Stimulated activated CD8-positive, alpha-beta memory T cell treated with anti-CD3 and anti-CD28 coated beads, Interleukin-2, amount 100 ng/mL, for 1 hour (primary cell): ENCODE measurements at places on chromosomes 7 and 10.

DNA sequence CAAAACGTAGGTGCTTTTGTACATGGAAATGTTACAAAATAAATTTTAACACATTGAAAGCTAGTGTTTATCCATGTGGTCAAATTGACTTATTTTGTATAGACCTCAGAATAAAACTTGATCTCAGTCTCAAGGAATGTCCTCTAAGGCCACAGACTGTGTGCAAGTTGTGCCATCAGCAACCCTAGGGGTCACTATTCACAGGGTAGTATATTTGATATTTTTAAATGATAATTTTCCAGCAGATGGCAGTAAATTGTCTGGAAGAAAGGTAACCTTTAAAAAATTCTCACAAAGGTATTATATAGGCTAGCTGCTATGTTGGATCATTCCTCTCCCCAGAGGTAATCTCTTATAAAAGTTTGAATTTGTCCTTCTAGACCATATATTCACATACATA lies 12.9 kb upstream of the SNX10 start:
- DNase-seq = no peak

GRCh38 chr10:80132299-80133139 lies at the start of gene PLAC9:
Gene PLAC9, plus strand, starts transcription at chr10:80132730. Its CDS starts 33 bp downstream, at chr10:80132763.
- DNase-seq = no peak

- no peak for DNase-seq
Observed at GRCh38 chr7:80624763-80625162, 13.7 kb upstream of the CD36 start.

- no peak for DNase-seq
Observed at GRCh38 chr10:60024506-60024905, 118.2 kb upstream of the CCDC6 start.

DNA sequence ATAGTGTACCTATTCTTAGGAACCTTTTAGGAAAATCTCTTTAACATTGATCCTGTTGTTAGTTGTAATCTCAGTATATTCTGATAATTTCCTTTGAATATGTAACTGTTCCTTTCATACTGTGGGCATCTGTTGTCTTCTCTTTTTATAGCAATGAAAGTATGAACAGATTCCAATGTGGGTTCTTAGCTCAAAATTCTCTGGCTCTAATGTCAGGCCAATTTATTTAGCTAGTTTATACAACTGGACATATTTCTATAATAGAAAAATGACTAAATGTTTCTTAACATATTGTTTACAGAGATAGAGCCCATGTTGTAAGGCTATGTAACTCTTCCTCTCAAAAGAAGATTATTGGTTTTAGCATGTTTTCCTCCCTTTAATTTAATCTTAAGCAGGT lies 363.2 kb downstream of the AUTS2 start:
- no peak for DNase-seq

DNA sequence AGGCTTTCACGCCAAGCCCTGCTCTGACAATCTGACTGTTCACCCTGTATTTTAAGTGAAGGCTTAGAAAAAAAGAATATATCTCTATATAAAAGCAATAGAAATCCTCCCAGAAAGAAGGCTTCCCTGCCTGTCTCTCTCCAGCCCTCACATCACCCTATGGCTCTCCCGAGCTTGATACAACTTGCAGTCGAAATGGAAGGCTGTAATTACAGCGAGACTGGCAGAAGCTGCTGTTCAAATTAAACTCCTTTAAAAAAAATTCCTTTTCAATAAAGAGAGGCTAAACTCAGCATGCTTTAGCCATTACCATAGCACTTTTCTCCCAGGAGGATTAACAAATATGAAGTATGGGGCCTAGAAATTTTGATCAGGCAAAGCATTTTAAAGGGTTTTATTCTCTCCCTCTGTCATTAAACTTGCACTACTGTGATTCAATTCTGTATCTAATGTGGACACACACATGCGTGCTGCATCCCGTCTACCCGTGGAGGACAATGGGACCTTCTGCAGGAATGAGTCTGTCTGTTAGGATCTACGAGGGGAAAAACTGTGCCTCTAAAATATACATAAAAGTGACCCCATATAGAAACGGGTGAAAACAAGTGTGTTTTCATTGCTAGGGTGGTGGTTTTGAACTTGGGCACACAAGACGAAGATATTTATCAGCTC lies 223.8 kb downstream of the USP6NL start:
- DNase-seq = no peak

DNA sequence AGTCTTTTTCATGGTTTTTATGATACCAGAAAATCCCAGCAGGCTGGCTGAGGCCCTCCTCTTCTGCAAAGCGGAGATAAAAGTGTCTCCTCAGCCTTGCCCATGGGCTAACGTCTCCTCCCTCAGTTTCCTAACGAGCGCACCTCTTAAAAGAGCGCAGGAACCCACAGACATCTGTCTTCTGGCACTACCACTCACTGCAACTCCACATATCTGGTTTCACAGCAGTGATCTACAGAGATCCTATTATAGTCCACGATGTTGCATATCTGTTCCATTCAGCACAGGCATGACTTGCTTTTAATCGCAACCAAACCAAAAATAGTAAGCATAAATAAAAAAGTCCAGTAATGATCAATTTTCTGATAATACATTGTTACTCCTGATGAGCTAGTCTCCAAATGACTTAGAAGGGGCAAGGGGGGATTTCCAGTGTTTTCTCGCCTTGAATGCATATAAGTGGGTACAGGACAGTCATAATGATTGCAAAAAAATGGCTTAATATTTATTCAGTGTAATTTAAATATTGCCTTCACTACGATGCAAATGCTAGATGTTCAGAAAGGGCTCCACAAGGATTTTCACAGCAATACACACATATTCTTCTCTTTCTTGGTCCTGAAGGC lies 20.9 kb downstream of the ANKRD22 start:
- no peak for DNase-seq

DNA sequence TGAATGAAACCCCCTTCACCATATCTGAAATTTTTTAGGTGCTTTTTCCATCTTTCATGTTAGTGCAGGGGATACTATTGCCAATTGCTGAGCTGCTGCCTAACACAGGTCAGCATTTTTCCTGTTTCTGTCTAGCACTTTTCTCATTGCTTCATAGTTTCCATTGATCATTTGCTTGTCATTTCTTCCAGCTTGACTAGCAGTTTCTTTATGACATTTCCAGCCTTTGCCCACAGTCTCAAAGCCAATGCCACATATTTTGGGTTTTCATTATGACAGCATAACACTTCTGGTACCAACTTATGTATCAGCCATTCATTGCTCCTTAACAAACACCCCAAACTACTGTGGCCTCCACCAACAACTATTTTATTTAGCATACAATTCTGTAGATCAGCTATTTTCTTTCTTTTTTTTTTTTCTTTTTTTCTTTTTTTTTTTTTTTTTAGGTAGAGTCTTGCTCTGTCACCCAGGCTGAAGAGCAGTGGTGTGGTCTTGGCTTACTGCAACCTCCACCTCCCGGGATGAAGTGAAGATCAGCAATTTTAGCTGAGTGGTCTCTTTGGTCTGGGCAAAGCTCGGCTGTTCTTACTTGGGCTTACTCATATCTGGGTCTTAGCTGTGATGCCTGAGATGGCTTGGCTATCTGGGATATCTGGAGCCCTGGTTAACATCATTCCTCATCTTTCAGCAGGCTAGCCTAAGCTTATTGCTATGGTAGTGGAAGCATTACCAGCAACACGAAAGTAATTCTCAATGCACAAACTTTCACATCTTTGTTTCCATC lies 102.3 kb downstream of the EPC1 start:
- DNase-seq = no peak

GRCh38 chr10:119477444-119477843 lies 65.1 kb downstream of the RGS10 start:
- DNase-seq = no peak

DNA sequence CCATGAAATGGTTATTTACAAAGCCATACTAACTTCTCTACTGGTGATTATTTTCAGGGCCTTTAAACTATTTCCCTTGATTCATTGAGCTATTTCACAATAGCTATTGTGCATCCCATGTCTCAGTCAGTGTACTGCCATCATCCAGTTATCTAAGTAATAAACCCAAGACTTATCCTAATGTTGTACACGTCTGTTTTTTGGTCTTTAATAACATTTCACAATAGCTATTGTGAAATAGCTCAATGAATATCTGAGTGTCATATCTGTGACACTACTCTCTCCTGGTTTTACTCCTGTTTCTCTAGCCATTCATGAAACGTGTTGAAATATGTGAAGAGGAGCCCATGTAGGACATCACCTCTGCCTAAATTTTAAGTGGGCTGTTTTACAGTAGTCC lies 36.5 kb upstream of the TMEM140 start:
- no peak for DNase-seq

DNA sequence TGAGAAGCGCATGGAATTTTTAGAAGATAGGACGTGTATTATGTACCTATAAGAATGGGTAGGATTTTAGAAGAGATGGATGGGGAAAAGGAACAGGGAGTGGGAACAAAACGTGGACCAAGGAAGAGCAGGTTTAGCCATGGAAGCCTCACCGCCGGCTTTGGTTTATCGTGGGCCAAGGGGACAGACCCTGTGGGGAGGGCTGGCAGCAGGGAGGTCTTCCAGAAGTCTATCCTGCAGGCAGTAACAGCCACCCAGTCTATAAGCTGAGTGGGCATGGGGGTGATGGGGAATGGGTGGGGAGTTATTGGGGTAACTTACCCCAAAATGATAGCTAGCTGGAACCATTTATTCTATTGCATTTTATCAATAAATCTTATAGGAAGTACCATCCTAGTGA lies 44.9 kb downstream of the IKZF1 start:
- DNase-seq = no peak

DNA sequence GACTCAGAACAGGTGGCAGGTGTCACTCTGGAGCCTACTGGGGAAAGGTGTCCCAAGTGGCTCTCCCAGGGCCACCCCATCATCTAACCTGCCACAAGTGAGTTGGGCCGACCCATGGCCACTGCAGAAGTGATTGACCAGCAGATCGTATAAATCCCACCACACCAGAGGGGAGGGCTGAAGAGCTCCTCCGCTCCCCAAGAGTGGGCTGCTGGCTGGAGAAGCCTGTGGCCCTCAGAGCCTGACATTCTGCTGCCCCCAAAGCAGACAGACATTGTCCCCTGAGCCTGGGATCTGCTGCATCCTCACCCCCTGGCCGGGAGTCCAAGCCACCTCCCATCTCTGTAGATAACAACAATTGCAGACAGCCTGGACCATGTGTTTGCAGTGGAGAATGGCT lies 36.7 kb downstream of the ANXA8 start:
- DNase-seq = no peak

- DNase-seq = no peak
Observed at GRCh38 chr7:24975644-24976260, 4.2 kb downstream of the OSBPL3 start.

- DNase-seq = no peak
Observed at GRCh38 chr10:49119746-49120145, 4.4 kb upstream of the VSTM4 start.

- no peak for DNase-seq
Observed at GRCh38 chr7:42400961-42401360, 164.0 kb upstream of the GLI3 start.

DNA sequence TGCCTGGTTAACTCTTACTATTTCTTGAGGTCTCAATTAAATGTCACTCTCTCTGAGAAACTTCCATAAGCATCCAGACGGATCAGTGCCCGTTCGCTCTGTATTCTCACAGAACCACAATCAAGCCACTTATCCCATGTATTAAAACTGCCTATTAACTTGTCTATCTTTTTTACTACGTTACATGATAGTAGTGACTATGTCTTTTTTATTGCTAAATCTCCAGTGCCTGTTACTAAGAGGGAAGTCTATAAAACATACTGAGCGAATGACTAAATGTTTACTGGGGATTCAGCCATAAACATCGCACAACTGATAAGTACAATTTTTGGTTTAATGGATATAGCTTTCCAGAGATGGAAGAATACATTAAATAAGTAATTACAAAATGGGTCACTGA lies 399.9 kb downstream of the NXPH1 start:
- no peak for DNase-seq

DNA sequence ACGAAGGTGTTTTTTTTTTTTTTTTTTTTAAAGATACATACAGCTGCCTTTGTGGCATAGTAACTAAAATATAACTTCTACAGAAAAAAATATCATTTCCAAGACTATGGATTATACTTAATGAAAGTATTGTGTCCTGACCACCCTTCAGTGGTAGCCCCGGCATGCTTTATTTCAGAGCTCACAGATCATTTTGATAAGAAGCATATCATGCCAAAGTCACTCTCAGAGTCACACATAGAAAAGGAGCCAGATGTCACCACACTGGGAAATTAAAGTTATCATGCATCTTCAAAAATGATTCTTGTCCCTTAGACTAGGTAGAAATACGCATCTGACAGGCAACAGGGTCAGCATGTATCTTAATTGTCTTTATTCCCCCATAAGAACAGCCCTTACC lies 3.0 kb downstream of the ADARB2 start:
- DNase-seq = no peak

- no peak for DNase-seq
Observed at GRCh38 chr10:59991661-59992060, 85.3 kb upstream of the CCDC6 start.

GRCh38 chr7:116740755-116741462 lies 68.9 kb downstream of the MET start:
- no peak for DNase-seq

DNA sequence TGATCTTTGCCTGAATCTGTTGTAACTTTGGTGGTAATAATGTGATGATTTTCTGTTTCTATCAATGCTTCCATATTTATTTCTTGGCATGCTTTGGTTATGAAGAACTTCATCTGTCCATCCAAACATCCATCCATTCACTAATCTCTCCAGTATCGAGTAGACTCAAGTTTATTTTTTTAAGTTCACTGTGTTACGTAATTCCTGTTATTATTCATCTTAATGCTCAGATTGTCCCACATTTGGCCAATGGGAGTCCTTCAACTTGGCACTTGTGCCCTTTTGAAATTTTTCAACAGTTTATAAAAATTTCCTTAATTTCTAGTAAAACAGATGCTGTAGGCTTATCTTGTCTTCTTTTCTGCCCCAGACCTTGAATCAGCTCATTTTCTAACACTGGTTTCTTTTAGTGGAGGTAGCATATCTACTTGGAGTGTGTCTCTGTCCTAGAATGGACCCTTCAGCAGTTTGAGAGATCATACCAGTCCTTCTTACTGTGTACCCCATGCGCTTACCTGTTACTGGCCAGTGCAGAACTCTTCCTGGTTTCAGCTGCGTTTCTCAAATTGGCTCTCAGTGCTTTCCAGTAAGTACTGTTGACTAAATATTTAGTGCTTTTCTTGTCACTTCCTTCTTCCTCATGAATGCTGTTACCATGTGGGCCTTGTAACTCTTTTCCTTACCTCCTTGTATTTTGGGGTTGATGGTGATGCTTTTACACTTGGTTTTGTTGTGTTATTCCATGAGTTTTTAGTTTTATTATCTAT lies 100.8 kb downstream of the MLLT10 start:
- no peak for DNase-seq

GRCh38 chr10:17527514-17528146 lies 73.2 kb upstream of the ST8SIA6 start:
- no peak for DNase-seq

DNA sequence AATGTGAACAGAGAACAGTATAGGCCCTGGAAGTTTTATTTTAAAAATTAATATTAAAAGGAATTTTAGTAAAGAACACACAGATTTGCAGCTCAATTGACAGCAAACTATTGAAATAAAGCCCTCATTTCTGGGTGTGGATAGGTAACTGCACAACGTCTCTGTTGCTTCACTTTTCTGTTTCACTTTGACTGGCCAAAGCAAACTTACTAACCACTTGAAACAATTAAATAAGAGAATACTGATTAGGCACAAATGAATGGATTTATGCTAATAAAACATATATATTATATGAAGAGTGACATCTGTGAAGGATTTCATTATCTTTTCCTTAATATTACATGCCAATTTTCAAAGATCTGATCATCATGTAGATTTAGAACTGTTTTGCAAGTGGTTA lies 11.9 kb downstream of the ZNF804B start:
- no peak for DNase-seq
